M059J (cell line): ENCODE measurements at places on chromosomes 2 and 18. TPM values are rescaled to one million over a fixed set of nuclear protein-coding genes. Genes with fewer than 3 reads are reported as not detected.

Gene THSD7B
- total RNA-seq: 0.05 and 0.12 TPM in 2 replicates

Gene CCDC148
- 0.79 TPM in 1 of 2 replicates, not detected in the other for total RNA-seq

Gene DES
- total RNA-seq: 0.37 TPM in 1 of 2 replicates, not detected in the other

Gene CELF4
- total RNA-seq: not detected in 2 replicates

Gene AP1S3
- 3.0 and 5.4 TPM in 2 replicates for total RNA-seq

Gene CYRIA
- 0.02 TPM in 1 of 2 replicates, not detected in the other for total RNA-seq

Gene ALPG
- not detected in 2 replicates for total RNA-seq

Gene CCDC138
- 5.6 and 9.7 TPM in 2 replicates for total RNA-seq

Gene MYO3B
- total RNA-seq: not detected in 2 replicates

Gene LAMA3
- 1.8 and 2.4 TPM in 2 replicates for total RNA-seq

Gene TUBA4B
- not detected in 2 replicates for total RNA-seq

Gene DHRS9
- not detected in 2 replicates for total RNA-seq

Gene SLC14A1
- 4.6 and 4.8 TPM in 2 replicates for total RNA-seq

Gene DOK6
- 0.52 and 12.0 TPM in 2 replicates for total RNA-seq

Gene VAMP5
- total RNA-seq: 15.1 and 22.3 TPM in 2 replicates

Gene SLC9A4
- not detected in 2 replicates for total RNA-seq

Gene MTIF2
- 18.4 and 24.7 TPM in 2 replicates for total RNA-seq

Gene MGAT4A
- total RNA-seq: not detected in 2 replicates

Gene NEURL3
- total RNA-seq: 0.59 and 1.1 TPM in 2 replicates

Gene PLCL1
- total RNA-seq: 0.02 TPM in 1 of 2 replicates, not detected in the other

Gene OBSL1
- total RNA-seq: 44.2 and 81.4 TPM in 2 replicates

Gene SPP2
- total RNA-seq: 0.27 TPM in 1 of 2 replicates, not detected in the other

Gene RFX8
- total RNA-seq: not detected in 2 replicates

Gene ICOS
- total RNA-seq: not detected in 2 replicates

Gene GAL3ST2
- not detected in 2 replicates for total RNA-seq

Gene GALNT13
- 0.05 TPM in 1 of 2 replicates, not detected in the other for total RNA-seq

Gene C1QL2
- not detected in 2 replicates for total RNA-seq

Gene PLGLB1
- total RNA-seq: 0.49 TPM in 1 of 2 replicates, not detected in the other

Gene VPS4B
- total RNA-seq: 40.9 and 48.3 TPM in 2 replicates

Gene AMER3
- not detected in 2 replicates for total RNA-seq

Gene KIAA2012
- total RNA-seq: not detected in 2 replicates

Gene SOX11
- total RNA-seq: not detected in 2 replicates

Gene CHST10
- 12.3 and 13.7 TPM in 2 replicates for total RNA-seq

Gene SAG
- not detected in 2 replicates for total RNA-seq

Gene MAP3K19
- not detected in 2 replicates for total RNA-seq

Gene TUBA3E
- not detected in 2 replicates for total RNA-seq

Gene GCA
- 31.4 and 51.7 TPM in 2 replicates for total RNA-seq

Gene ANKRD62
- not detected in 2 replicates for total RNA-seq
